ENCODE measurements at places on chromosomes 7 and 10. TPM values are rescaled to one million over a fixed set of nuclear protein-coding genes. Genes with fewer than 3 reads are reported as not detected.

DNA sequence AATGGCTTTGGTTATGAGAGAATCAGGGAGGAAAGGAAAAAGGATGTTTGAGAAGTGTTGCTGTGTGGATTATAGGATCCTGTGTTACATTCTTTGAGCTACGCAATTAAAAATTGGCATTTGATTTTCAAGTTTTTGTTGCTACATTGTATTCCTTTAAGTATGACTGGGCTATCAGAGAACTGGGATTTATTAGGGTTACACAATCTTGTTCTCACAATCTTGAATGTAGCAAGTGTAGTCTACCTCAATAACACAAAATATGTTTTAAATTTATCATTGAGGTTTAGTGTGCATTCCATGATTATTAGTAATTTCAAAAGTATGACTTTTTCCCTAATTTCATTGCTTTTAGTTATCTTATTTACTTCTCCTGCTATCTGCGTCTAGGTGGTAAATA lies 113.9 kb downstream of the CACNB2 start:
- no peak for DNase-seq

The ZNF775 gene
- total RNA-seq: 4.4 TPM

- no peak for DNase-seq
These were observed 205.9 kb downstream of the SKAP2 start for GRCh38 chr7:26658389-26659084.

DNA sequence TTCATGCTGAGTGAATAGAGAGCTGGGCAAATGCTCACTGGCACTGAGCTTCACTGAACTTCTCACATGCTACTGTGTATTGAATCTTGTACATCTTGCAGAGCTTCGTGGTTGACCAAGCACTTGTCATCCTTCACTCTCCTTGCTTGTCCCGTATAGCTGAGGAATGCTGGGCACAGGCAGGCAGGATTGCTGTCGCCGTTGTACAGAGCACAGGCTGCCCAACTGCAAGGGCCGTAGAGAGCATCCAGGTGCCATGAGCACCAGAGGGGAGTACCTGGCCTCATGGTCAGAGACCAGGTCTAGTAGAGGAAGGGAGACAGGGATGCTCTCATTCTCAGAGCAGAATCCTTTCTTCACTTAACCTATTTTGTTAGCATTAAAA lies 99.8 kb upstream of the RET start:
- no peak for DNase-seq

GRCh38 chr10:49679480-49679893 lies at the start of gene C10orf53:
TSS of gene C10orf53 (plus strand) at chr10:49679651. CDS start at chr10:49679698, 47 bp downstream.
- peak; percentile 46 for DNase-seq

- no peak for DNase-seq
These were observed 66.3 kb upstream of the SLC25A13 start for GRCh38 chr7:96388166-96388565.

Data from NCI-H460 (cell line).